ENCODE measurements at places on chromosomes 2 and 18.

- no peak for DNase-seq
These were observed 3.1 kb downstream of the GYPC start for GRCh38 chr2:126658905-126659561.

DNA sequence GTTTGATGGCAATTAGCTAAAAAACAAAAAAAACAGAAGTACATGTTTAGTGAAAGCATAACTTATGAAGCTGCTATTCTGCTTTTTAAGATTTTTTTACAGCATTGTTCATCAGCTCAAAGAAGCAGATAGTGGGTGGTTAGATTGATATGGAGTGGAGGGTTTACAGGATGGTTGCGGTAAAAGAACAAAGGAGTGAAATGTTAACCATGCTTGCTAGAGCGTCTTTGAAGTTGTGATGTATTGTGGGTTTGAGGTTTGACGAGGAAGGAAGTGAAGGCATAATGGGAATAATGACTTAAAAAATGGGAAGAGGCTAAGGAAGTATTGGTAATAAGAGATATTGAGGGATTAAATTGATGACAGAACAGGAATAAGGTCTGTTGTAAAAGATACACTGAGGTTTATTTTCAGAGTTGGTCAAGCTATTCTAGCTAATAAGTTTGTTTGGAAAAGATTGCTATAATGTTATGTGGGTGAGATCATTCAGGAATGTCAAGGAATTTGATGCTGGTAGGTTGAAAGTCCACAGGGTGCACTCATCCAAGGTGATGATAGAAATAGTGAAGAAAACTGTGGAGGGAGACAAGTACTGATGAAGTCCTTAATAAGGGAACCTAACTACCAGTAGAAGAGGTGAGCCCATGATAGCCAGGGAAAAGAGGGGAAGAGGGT is 14.6 kb downstream of the SPOPL start:
- DNase-seq, result no peak

GRCh38 chr2:69285379-69285894 is 101.6 kb downstream of the GFPT1 start:
- no peak for DNase-seq

DNA sequence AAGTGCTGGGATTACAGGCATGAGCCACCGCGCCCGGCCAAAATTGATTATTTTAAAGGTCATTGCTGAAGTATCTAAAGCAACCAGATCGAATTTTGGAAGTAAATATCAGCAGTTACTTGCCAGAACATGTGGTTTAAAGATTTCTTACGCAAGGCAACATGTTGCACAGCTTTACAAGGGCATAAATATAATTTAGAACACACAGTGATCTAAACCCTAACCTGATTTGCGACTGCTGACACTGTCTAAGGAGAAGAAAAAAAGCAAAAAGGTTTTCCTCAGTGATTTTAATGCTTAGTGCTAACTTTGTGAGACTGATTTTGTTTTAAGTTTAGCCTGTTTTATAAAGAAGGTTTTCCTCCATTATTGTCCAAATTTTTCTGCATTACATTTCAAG is 569.9 kb upstream of the LINC00305 start:
- no peak for DNase-seq

GRCh38 chr2:8549942-8550341 is 131.9 kb upstream of the ID2 start:
- DNase-seq, result no peak

Measured in cortex of kidney (tissue), 1 donor.